ENCODE measurements at places on chromosomes 6 and 20.

DNA sequence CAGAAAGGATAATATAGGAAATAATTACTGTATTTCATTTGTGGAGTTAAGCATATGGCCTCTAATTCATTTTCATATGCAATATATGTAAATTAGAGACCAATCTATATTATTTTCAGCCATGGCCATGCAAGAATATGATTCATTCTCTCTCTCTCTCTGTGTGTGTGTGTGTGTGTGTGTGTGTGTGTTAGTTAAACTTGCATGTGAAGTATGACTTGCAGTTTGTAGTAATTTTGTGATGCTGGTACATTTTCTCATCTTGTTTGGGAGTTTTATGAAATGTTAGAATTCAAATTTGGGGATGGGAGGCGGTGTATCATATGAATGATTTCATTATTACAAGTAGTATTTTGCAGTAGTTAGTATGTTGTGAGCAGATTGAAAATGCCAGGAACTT is 74.8 kb downstream of the JARID2 start:
- no peak for DNase-seq

DNA sequence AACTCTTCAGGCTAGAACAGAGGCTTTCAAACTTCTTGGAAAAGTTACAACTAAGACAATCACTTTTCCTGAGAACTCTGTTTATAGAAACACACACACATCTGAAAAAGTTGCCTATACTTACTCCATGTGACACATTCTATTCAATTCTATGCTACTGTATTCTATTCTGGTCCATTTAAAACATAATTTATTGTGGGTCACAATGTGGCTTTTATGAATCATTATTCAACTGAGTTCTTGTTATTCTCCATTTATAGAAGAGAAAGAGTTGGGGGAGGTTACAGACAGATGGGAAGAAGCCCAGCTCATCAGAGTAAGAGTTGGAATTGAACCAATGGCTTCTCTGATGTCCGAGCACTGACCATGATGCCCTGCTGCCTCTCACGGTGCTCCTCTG is 21.6 kb upstream of the BCAS1 start:
- DNase-seq: no peak

GRCh38 chr20:43913291-43914025 is 1.2 kb upstream of the TOX2 start:
- DNase-seq: no peak

DNA sequence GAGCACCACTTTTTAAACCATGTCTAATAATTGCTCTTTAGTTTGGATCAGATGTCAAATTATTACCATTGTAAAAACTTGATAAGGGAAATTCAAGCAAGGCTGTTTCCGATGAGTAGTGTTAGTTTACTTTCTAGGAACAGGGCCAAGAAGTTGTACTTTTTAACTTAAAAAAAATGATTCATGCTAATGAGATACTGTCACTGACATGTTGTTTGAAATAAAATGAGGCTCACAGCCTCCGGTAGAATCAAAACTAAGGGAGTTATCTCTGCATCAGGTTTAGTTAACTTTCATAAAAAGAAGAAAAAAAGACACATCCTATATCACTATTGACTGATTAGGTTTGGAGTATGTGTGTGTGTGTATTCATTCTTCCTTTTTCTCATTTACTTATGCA is 55.2 kb upstream of the SUPT3H start:
- no peak for DNase-seq

- DNase-seq: no peak
These were observed 176.9 kb downstream of the TFAP2C start for GRCh38 chr20:56805966-56806365.

GRCh38 chr6:110430236-110430635 is 14.9 kb upstream of the DDO start:
- no peak for DNase-seq

DNA sequence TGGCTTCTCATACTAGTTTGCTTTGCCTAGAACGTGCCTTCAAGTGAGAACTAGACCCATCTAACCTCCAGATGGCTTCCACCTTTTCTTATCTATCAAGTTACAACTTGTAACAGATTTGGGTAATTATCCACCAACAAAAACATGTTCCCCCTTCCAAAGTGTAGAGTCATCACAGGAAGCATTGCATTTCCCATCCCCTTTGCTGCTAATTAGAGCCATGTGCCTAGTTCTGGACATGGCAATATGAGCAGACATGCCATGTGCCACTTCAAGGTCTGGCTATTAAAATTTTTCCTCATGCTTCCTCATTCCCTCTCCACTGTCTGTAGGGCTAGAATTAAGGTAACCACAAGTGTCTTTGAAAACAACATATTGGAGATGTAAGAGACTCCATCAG is 814.4 kb downstream of the TENT5A start:
- DNase-seq: no peak

- no peak for DNase-seq
These were observed 3.3 kb downstream of the ASCC3 start for GRCh38 chr6:100877851-100878250.

- DNase-seq: no peak
These were observed 289.5 kb downstream of the CDH4 start for GRCh38 chr20:61541537-61541936.

- no peak for DNase-seq
These were observed 863.9 kb upstream of the MANEA start for GRCh38 chr6:94713446-94713845.

GRCh38 chr6:94130478-94130877 is 711.1 kb upstream of the EPHA7 start:
- no peak for DNase-seq

- DNase-seq: no peak
These were observed 33.9 kb downstream of the STXBP5 start for GRCh38 chr6:147238164-147238563.

DNA sequence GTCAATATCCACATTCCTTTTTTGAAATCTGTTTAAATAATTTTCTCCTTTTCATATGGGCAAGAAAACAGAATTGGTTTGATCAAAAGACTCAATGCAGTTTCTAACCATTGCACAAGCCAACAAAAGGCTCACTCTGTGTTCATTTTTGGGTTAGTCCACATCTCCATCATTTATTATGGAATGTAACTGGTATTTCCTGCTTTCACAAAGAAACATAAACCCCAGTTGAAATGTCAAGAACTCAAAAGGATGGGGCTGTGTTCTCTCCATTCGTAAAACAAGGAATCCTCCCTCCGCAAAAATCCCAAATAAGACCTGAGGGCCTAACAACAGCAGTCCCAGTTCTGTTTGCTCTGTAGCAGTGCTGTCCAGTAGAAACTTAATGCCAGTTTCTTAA is 420.9 kb downstream of the GJA1 start:
- no peak for DNase-seq

- no peak for DNase-seq
These were observed 36.9 kb upstream of the SYNCRIP start for GRCh38 chr6:85679445-85680123.

DNA sequence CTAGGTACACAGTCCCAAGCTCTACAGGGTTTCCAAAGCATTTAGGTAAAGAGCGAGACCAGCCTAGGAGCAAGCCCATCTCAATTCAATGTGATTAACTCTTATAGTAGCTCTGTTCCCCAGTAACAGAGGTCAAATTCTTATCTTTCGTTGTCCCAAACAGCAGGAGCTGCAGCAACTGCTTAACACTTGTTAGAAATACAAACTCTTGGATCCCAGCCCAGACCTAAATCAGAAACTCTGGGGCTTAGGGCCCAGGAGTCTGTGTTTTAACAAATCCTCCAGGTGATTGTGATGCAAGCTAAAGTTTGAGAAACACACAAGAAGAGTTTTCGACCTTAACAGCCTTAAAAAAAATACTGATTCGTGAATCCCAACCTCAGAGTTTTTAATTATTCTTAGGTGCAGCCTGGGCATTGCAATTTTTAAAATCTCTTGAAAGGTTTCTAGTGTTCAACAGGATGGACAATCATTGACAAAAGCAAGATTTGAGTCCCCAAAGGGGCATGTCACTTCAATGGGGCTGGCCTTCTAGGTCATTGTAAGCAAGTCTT is 127.4 kb upstream of the HCRTR2 start:
- no peak for DNase-seq

- no peak for DNase-seq
These were observed 211.4 kb downstream of the ERMARD start for GRCh38 chr6:169962604-169963469.

GRCh38 chr6:18262702-18263417 is 1.5 kb downstream of the DEK start:
- DNase-seq: no peak

- no peak for DNase-seq
These were observed 21.9 kb upstream of the CD2AP start for GRCh38 chr6:47455533-47456209.

DNA sequence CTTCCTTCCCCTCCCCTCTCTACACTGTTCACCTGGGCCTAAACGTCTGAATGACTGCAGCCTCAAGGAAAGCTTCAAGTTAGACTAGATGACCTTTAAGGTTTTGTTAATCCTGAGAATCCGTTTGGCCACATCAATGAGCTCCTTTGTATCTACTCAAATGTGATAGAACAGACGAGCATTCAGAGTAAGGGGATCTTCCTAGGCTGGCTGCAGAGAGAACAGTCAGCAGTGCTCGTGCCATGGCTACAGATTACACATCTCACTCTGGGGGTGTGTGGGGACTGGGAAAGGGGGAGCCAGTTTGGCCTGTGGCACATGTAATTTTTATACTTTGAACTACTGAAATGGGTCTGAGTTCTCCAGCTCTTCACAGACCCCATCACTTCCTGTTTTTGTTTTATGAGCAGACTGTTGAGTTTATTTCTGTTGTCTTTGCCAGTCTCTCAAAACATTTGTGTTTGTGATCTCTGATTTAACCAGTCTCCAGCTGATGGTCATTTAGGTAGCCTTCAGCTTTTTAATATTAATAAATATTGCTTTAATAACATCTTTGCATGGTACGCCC is 50.9 kb downstream of the KCNS1 start:
- DNase-seq: no peak

DNA sequence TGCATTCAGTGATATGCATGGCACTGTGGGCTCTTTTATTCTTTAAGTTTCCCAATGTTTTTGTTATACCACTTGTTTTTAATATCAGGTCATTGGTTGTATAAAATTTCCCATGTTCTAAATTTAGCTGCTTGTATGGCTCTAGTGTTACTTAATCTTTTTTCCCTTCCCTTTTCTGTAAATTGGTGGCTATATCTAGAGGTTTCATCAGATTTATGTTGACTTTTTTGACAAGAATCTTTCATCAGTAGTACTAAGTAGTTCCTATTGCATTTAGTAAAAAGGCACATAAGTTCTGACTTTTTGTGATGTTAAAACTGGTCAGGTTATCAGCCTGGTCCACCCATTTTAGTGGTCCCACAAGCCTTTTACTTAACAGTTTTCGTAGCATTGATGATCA is 51.1 kb downstream of the MMS22L start:
- DNase-seq: no peak

- DNase-seq: no peak
These were observed 7.5 kb upstream of the GTF3C6 start for GRCh38 chr6:110951008-110951407.

GRCh38 chr20:20658123-20658522 is 54.3 kb downstream of the RALGAPA2 start:
- DNase-seq: no peak

- no peak for DNase-seq
These were observed 193.7 kb downstream of the GJA10 start for GRCh38 chr6:90088009-90088408.

- DNase-seq: no peak
These were observed 4.6 kb downstream of the FOXQ1 start for GRCh38 chr6:1316489-1316971.

- no peak for DNase-seq
These were observed 34.2 kb upstream of the GFRAL start for GRCh38 chr6:55293116-55293515.

- no peak for DNase-seq
These were observed 19.3 kb upstream of the SEC63 start for GRCh38 chr6:107977283-107977682.

DNA sequence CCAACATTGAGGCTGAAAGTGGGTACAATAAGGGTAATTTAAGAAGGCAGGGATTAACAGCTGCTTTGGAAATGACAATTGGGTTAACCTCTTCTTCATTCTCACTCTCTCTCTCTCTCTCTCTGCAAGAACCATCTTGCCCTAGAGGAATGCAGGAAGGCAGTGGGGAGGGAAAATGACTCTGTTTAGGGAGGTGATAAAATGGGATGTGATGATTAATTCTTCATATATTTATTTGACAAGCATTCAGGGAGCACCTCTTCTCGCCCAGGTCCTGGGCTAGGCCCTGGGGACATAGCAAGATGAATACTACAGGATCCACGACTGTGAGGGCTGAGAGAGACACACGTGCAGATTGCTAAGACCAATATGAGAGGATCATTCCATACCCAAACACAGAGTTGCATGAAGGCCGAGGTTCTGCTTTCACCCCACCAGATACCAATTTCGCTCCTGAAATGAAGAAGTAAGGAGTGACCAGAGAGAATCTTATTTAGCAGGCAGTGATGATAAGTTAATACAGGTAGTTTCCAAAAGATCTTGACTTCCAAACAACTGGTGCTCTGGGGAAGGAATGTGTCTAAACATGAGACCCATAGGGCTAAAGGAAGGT is 13.3 kb upstream of the PTPN1 start:
- DNase-seq: no peak

- no peak for DNase-seq
These were observed 81.7 kb upstream of the NNAT start for GRCh38 chr20:37439223-37439933.

GRCh38 chr6:132227904-132228303 is 173.4 kb downstream of the MOXD1 start:
- no peak for DNase-seq

GRCh38 chr20:6026051-6026450 is 27.8 kb downstream of the LRRN4 start:
- no peak for DNase-seq

- no peak for DNase-seq
These were observed 256.5 kb downstream of the TRDN start for GRCh38 chr6:123380257-123380656.

- no peak for DNase-seq
These were observed 23.5 kb downstream of the TOX2 start for GRCh38 chr20:43938017-43938655.

GRCh38 chr6:18485660-18486435 is 98.7 kb downstream of the RNF144B start:
- DNase-seq: no peak

DNA sequence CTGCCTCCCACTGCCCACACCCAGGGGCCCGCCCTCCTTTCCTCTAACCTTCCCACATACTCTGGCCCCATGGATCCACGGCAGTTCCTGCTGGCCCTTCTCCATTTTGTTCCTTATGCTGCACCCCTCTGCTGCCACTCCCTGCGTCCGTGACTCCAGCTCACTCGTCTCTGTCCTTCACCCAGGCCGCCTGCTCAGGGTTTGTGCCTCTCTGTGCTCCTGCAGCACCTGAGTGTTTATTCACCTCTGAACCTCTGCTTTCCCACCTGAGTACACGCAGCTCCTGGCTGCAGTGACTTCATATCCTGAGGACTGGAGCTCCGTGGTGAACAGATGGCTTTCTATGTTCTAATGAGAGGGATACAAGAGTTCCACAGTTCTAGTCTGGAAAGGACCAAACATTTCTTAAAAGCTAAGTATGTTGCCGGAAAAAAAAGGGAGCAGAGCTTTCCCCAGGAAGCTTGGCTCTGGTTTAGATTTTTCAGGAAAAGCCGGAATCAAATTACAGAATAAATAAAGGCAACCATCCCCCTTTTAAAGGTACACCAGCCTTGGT is 1.5 kb upstream of the GNRH2 start:
- no peak for DNase-seq
